ENCODE measurements at places on chromosomes 1 and 21.
A peak's percentile ranks its signal among the peaks of the same experiment; 100 is the strongest.

DNA sequence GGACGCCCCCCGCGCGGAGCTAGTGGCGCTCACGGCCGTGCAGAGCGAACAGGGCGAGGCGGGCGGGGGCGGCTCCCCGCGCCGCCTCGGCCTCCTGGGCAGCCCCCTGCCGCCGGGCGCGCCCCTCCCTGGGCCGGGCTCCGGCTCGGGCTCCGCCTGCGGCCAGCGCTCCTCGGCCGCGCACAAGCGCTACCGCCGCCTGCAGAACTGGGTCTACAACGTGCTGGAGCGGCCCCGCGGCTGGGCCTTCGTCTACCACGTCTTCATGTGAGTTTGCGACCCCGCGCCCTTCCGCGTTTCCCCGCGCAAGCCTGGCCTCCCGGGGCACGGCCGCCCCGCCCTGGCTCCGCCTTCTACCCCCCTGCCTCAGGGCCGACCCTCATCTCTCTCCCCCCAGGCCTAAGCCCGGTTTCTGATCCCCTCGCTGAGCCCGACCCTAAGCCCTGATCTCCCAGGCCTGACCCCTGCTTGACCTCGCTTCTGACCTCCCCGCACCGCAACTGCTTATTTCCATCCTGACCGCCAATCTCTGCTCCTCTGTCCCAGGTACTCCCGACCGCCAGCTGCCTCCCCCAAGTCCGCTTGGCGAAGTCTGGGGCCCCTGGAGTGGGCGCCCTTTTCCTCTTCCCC is 669 bp downstream of the KCNQ4 start:
- peak; percentile 87 for DNase-seq

DNA sequence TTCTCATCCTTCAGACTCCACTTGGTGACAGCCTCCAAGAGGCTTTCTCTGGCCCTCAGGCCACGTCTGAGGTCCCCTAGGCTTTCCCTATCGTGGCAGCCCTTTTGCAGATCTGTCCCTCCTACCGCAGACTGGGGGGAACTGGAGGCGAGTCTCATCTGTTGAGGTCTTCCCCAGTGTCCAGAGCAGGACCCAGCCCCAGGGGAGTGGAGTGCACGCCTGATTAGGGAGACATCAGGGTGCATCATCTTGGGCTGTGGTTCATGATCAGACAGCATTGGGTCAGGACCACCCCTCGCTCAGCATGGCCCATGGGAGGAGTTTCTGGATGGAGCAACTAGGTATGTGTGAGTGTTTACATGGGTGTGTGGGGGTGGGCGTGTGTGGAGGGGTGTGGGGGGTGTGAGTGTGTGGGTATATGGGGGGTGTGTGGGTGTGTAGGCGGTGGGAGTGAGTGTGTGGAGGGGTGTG is 8.5 kb upstream of the MATN1 start:
- no peak for DNase-seq

DNA sequence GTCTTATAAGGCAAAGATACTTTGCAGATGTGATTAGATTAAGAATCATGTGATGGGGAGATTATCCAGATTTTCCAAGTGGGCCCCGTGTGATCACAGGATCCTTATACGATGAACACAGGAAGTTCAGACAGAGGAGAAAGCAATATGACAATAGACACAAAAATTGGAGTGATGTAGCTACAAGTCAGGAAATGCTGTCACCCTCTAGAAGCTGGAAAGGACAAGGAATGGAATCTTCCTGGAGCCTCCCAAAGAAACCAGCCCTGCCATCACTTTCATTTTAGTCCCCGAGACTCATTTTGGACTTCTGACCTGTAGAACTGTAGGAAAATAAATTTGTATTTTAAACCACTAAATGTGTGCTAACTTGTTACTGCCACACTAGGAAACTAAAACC is 61.9 kb upstream of the C1orf21 start:
- no peak for DNase-seq

DNA sequence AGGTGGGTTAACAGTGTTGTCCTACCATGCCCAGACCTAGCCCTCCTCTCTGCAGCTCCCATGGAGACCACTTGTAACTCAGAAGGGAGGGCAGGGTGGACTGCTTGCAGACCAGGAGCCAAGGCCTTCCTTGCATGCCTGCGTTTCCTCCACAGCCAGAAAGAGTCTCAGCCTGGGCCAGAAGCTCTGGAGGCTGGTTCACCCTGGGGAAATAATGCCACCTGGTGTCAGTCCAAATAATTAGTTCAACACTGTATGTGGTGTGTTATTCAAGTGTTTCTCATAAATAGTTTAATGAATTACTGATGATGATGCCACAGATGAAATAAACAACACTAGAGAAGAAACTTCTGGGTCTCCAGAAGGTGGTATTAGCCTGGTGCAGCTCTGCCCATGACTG is 16.9 kb upstream of the VANGL1 start:
- DNase-seq, result no peak

DNA sequence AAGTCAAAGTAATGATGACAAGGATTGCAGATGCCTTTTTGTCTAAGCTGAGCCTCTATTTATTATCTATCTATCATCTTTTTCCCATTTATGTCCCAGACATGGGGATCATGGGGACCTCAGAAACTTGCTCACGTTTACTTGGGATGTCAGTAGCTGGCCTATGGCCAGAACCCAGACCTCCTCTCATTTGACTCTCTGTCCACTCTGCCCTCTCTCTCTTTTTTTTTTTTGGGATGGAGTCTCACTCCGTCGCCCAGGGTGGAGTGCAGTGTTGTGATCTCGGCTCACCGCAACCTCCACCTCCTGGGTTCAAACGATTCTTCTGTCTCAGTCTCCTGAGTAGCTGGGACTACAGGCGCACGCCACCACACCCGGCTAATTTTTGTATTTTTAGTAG is 3.7 kb upstream of the ID3 start:
- no peak for DNase-seq

- no peak for DNase-seq
Measured at GRCh38 chr1:241598249-241598648, 41.9 kb downstream of the CHML start.

DNA sequence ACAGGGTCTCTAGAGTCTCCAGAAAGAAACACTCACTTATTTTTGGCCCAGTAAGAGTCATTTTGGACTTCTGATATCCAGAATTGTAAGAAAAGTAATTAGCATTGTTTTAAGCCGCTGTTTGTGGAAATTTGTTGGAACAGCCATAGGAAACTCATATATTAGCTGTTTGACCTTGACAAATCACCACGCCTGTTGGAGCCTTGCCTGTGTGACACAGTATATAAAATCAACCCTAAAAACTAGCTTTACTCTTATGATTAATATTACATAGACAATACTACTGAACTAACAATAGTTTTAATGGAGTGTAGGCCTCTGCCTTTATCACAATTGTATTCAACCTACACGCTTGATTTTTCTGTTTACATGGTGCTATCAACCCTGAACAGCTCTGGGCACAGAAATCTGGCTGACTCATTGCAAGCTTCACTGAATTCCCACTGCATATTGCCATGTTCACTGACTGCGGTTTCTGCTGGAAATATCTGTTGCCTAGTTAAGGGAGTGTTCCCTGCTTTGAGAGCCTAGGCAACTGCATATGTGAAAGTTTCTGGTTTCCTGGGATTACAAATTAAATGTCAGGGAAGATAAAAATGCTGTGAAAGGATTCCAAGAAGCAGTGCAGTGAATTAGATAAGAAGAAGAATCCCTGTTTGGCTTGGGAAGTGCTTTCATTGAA is 419.5 kb upstream of the DEPDC1 start:
- no peak for DNase-seq

DNA sequence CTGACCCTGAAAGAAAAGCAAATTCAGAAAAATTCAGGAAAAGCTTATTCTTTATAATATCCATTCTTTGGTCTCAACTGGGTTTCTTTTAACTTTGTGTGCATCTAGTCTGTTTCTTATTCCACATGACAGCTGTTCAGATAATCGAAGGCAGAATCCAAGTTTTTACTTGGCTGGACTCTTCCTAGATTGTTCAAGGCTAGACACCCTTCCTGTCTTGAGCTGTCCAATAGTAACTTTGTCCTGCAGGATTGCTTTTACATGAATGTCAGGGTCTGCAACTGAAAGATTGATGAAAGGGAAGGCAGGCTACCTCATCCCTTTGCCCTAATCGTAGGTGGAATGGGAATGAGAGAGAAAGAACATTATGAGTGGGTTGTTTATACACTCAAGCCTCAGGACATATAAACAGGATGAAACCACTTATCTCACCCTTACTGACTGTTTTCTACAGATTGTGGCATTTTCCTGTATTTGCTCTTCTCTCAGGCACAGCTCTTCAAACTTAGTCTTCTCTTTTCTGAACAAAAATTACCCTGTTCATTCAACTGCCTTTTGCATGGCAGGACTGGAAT is 76.9 kb downstream of the LEPR start:
- no peak for DNase-seq

DNA sequence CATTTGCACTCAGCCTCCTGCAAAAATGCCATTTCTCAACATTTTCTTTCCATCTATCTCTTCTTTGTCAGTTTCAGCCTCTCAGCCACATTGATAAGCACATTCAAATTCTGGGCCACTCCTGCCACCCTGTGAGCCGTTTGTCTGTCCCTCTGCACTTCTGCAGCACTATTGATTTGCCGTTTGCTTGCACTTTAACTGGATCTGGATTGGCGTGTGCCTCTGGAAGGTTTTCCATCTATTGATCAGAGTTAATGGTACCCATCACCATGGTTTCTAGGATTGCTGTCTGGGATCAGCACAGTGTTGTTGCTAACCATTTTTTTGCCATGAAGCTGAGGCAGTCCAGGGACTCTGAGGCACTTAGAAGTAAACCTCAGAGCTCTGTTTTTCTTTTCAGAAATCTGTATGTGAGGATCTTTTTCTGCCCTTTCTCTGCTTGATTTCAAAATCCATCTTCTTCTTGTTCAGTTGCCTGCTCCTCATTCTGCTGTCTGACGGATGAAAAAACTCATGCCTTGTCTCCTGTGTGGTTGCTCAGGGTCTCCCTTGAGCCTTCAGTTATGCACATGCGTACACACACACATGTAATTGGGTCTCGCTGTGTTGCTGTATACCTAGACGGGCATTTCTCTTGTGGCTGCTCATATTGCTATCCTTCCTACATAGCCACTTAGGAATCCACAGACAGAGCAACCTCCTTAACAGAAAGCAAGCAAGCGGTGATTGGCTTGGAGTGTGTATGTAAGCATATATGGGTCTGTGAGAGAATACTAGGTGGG is 67.9 kb downstream of the NOS1AP start:
- DNase-seq, result no peak

- no peak for DNase-seq
Measured at GRCh38 chr1:65165269-65165993, 17.4 kb downstream of the AK4 start.

DNA sequence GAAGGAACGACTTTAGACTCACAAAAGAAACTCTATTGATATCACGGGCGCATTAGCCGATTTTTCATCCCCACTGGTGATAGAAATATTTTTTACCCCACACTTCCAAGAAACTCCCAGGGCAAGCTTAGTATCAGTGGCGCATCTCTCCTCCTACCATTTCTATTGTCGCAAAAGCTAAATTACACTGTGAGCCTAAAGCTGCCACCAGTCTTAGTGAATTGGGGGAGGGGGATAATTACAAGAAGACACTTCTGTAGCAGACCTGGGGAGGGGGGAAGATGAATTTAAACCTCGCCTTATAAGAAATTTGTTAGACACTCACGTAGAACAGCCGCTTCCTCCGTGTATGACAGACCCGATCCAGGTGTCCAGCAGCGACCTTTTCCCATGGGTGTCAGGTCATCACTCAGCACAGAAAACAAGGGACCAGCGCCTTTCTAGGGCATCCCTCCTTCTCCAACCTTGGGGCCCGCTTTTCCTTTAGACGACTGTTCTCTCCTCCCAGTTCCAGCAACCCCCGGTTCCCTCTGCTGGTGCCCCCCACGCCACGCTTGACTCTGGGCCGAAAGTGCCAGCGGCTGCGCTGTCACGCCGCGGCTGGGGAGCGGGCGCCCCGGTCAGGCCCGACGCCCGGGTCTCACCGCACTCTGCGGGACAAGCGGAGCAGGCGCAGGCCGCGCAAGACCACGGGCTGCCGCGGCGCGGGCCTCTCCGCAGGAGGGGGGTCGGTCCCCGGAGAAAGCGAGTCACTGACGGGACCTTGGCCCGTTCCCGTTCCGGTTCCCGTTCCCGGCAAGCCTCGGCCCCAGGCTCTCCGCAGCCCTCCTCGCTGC is 821 bp downstream of the PHC2 start:
- no peak for DNase-seq

- no peak for DNase-seq
Measured at GRCh38 chr1:244757091-244757939, 78.1 kb upstream of the COX20 start.

GRCh38 chr1:158177700-158178450 is 2.8 kb upstream of the CD1D start:
- DNase-seq, result no peak

DNA sequence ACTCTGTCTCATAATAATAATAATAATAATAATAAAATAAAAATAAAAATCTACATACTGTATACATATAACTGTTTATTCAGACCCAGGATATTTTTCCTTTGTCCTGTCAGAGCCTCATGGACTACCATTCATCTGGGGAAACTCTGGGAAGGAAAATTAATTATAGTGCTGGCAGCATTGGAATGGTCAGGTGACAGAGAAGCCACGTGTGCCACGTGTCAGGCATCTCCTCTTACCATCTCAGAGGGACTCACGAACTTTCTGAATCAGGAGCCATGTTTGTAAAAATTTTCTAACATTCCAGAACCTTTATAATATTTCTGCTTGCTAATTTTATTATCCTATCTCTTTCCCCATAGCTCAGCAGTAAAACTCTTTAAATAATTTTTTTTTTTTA is 97.8 kb upstream of the HNRNPU start:
- DNase-seq, result no peak
